ENCODE measurements at places on chromosomes 5 and 9. TPM values are rescaled to one million over a fixed set of nuclear protein-coding genes. Genes with fewer than 3 reads are reported as not detected.

The HDHD3 gene
- 12.5 TPM for total RNA-seq

The IFNB1 gene
- total RNA-seq, result not detected

The PCDHA12 gene
- total RNA-seq, result 1.5 TPM

The NR5A1 gene
- not detected for total RNA-seq

The FGF1 gene
- total RNA-seq, result 0.63 TPM

The CTXN3 gene
- total RNA-seq, result not detected

GRCh38 chr5:113124914-113125313, 148.3 kb downstream of the DCP2 start:
- DNase-seq, result no peak

DNA sequence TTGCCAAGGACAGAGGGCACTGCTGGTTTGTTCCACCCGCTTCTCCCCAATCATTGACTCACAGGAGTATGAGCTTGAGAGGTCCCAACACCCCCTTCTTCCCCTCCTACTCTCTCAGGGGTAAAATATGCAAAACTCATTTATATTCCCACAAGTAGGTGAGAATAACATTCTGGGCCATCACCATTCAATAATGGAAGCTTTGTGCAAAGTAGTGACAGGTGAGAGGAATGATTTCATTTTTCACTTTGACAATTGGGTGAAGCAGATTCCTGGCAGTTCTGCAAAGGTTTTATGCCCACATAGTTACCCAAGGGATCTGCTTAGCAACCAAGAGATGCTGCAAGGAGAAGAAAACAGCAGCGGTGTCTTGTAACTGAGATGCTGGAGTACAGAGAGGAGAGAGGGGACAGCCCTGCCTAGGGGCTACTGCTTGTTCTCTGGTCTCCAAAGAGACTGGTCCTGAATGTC, 137.6 kb downstream of the CMYA5 start:
- no peak for DNase-seq

GRCh38 chr5:79546782-79547428, 33.0 kb upstream of the HOMER1 start:
- DNase-seq, result no peak

GRCh38 chr9:18921366-18922075, 111.5 kb downstream of the SAXO1 start:
- no peak for DNase-seq
